ENCODE measurements at places on chromosomes 5 and 9. TPM values are rescaled to one million over a fixed set of nuclear protein-coding genes. Genes with fewer than 3 reads are reported as not detected.

DNA sequence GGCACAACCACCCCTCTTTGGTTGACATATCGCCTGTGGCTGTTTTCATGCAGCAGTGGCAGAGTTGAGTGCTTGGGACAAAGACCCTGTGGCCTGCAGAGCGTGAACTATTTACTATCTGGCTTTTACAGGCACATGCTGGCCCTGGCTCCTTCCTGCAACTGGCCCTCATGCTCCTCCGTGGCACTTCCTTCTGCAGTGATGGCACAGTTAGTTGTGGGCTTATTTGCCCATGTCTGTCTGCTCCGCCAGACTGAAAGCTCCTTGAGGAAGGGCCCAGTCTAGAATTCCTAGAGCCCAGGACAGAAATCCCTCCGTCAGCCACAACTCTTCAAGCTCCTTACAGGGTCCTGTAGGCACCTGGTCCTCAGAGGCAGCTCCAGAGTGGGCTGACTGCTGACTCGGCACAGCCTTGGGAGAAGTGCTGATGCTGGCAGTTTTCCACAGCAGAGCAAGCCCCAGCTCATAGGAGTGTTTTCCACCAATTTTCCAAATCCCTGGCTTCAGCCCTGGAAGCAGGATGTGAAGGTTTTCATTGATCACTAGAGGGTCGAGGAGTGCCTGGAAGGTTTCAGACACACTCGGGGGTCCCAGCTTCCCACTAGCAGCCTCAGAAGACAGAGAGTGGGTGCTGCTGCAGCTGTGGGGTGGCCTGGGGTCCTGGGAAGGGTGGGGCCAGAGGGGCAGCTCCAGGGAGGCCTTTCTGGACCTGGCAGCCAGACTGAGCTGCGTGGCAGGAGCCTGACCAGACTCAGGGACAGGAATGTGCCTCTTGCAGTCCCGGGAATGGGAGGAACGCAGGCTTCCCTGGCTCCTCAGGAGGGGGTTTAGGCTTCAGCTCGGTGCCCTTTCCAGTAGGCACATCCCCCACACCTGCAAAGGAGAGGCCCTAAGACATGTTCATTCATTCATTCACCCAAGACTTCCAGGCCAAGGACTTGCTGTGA, 56.5 kb upstream of the ANGPTL2 start:
- no peak for DNase-seq

The SMIM33 gene
- not detected for total RNA-seq

DNA sequence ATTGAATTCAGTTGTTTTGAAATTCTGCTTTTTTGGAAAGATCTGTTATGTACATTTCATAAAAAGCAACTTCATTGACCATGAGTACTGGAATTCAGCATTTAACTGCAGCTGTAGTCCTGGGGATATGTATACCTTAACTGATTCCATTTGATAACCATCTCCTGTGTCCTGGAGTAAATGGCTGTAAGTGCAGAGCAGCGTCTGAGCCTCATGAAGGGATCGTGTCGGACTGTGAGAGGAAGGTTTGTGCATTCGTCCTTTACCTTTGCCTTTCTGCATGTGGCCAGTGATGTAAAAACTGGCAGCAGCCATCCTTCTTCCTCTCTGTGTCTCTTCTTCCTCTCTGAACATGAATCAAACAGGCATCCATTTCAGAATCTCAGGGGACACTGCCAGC, 287.2 kb downstream of the FANCC start:
- no peak for DNase-seq

- DNase-seq, result peak; percentile 49
These were observed at the start of gene GDNF for GRCh38 chr5:37839407-37840052. Gene GDNF, minus strand, starts transcription at chr5:37840041. Its CDS starts 5,245 bp downstream, at chr5:37834796.

The SLC27A6 gene
- total RNA-seq, result 61.1 TPM

Measured in left ventricle myocardium inferior (tissue), 1 donor.